ENCODE measurements at places on chromosomes 6 and 20.

DNA sequence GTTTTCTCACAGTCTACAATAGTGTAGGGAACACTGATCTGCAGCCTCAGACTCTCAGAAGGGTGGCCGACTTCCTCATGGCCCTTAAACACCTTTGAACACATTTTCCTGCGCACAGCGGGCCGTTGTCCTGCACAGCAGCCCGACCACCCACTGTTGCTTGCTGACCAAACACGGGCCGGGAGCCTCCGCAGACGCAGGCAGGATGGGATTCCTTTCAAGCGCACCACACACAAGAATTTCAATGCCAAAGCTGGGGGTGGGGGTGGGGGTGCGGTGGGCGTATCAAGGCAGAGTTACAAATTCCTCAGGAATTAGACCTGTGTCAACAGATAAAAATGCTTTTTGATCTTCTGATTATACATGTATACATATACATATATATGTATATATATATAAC lies 74.5 kb downstream of the HUS1B start:
- no peak for DNase-seq

DNA sequence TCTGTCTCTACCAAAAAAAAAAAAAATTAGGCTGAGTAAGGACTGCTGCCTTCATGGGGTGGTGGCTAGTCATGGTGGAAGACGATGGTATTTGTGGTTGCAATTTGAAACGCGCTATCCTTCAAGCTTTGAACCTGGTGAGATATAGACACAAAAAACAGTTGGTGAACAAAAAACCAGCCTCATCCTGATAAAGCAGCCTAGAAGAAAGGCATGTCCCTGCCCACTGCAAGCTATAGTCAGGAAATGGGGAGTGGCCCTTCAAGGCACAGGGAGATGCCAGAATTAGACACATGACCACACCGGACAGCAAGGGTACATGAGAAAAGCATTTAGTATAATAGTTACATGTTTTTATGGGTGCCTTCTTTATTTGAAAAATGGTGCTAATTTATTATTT lies 193.6 kb downstream of the NFATC2 start:
- DNase-seq = no peak

DNA sequence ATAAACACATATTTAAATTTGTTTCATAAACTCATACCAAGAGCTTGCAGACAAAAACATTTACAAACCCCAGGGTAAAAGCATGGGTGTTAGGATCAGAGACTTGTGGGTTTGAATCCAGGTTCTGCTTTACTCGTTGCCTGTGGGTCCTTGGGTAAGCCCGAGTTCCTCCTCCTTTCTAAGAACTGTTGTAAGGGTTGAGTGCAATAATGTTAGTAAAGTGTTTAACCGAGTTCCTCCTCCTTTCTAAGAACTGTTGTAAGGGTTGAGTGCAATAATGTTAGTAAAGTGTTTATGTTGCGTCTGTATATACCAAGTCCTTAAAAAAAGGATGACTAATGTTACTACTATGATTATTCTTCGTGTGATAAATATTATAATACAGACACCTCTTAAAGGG lies 18.7 kb downstream of the CCDC170 start:
- DNase-seq = no peak

GRCh38 chr6:21102201-21102600 lies 491.4 kb upstream of the SOX4 start:
- DNase-seq = no peak

DNA sequence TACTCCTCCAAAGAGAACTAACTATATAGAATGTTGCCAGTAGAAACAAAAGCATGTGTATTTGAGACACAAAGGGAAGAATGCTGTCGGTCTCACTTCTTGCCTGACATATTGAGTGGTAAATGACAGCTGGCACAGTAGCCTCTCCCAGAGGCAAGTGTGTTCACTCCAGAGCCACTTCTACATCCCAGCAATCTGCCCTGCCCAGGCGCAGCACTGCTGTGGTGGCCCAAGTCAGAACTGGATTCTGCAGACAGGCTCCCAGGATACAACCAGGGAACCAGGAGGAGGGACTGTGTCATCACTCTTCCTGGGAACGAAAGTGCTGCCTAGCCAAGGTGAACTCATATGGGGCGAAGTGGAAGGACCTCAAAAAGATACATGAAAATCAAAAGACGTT lies 103.2 kb upstream of the ARMC2 start:
- no peak for DNase-seq

DNA sequence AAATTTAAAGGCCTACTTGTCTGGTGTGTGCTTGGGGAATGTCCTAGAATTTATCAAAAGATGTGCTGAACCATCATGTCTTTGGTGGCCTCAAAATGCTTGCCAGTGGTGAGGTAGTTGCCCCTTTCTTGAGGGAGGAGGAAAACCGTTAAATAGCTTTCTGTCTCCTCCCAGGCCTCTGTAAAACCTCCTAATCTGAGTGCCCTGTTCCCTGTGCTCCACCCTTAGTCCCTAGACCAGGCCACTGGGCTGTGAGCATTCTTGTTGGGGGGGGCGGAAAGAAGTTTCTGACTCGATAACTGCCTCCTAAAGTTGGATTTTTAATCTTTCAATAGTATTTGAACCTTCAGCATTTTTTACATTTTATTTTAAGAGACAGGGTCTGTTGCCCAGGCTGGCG lies 23.1 kb downstream of the JARID2 start:
- DNase-seq = no peak

DNA sequence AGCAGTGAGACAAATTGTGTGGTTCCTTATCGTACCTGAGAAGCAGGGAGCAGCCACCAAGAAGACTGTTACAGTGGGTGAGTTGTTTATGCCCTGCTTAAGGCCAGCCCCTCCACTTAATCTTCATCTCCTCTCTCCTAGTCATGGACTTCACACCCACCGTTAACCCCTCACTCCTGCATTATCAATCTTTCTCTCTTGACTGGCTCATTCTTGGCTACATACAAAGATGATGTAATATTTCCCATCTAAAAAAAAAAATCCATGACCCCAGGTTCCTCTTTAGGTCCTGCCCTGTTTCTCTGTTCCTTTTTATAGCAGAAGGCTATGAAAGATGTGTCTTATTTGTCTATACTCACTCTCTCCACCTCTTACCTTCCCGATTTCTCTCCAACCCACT lies 72.4 kb downstream of the SHLD1 start:
- DNase-seq = no peak

- DNase-seq = no peak
Measured at GRCh38 chr6:135667691-135668455, 170.3 kb upstream of the AHI1 start.

- no peak for DNase-seq
Measured at GRCh38 chr20:25191689-25192088, 3.8 kb upstream of the ENTPD6 start.

- no peak for DNase-seq
Measured at GRCh38 chr20:20699144-20699543, 13.3 kb downstream of the RALGAPA2 start.

- DNase-seq = no peak
Measured at GRCh38 chr20:10282979-10283456, 64.4 kb downstream of the SNAP25 start.

DNA sequence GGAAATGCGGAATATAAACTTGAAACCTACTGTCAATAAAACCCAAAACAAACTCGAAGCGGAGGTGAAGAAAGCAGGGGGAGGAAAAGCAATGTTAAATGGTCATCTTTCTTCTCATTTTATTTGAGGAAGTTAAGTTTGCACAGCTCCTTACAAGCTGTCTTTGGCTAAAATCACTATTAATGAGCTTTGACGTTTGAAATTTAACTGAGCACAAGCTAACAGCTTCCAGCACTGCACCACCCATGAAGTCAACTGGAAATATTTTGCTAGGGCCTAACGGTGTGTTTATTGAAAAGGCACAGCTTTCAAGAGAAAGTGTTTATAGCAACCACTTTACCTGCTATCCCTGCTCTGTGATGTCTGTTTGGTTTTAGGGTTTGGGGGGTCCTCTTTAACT lies 103.8 kb downstream of the PKHD1 start:
- no peak for DNase-seq

DNA sequence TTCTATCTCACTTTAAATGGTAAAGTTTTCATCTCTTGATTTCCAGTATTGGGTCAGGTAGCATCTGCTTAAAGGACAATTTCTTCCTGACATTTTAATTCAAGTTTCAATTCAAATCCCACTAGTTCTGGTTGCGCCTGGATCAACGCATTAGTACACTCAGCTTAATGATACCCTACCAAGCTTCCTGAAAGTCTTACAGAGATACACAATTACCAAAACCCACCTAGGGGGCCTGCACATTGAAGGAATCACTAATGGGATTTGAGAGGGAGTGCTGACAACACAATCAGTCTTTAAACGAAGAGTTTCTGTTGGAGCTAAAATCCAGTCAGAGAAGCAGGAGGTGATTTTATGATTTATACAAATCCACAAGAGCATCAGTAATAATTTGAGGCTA lies 293.0 kb downstream of the PHF3 start:
- DNase-seq = no peak

GRCh38 chr6:33192105-33192646 lies at the start of gene COL11A2:
Gene COL11A2 (minus strand): TSS chr6:33192467. CDS start chr6:33192240, 227 bp downstream.
- no peak for DNase-seq

All from stimulated activated CD8-positive, alpha-beta memory T cell treated with anti-CD3 and anti-CD28 coated beads, Interleukin-4, amount 100 ng/mL, for 4 hours (primary cell).